GM04503 (cell line): ENCODE measurements at places on chromosomes 1 and 21.
A peak's percentile ranks its signal among the peaks of the same experiment; 100 is the strongest.

DNA sequence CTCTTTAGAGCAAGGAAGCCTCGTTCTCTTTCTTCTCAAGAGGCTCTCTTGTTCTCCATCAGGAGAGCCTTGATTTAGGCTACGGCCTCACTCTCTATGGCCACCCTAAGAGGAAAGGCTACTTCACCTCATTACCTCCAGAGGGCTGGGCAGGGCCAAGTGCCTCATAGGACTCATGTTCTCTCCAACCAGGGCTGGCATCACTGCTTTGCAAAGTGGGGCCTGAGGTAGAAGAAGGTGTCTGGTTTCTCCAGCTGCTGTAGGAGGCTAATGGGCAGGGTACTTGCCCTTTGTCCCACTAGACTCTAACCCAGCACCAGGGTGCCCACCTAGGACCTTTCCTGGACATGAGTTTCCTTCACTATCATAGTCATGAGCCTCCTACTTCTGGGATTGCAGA is 2.1 kb upstream of the ATXN7L2 start:
- no peak for DNase-seq

GRCh38 chr21:45338311-45339017 is 50.8 kb upstream of the POFUT2 start:
- no peak for DNase-seq

GRCh38 chr1:5847013-5847659 is 145.1 kb downstream of the NPHP4 start:
- no peak for DNase-seq

GRCh38 chr1:156026588-156026987 is 5.8 kb upstream of the SSR2 start:
- DNase-seq, result no peak

DNA sequence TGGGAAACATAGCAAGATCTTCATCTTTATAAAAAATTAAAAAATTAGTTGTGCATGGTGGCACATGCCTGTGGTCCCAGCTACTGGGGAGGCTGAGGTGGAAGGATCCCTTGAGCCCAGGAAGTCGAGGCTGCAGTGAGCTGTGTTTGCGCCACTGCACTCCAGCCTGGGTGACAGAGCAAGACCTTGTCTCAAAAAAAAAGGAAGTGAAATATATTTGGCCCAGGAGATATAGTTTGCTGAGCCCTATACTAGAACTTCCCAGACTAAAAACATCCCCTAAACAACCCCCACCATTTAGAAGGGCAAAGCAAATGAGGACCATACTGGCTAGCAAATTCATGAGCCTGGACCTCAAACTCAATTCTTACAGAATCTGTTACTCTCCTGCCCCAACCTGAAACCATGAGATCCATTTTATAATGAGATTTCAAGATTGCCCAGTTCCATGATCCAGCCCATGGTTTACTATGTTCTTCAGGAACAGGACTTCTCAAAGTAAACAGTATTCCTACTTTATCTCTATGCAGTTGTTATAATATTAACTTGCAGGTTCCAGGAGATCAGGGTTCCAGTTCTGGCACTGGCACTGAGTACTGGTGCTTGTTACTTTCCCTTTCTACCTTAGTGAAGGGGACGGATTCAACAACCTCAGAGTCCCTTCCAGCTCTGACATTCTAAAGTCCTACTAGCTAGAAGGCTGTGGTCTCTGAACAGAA is 48.9 kb upstream of the TADA1 start:
- no peak for DNase-seq

GRCh38 chr21:34182436-34182835 is 109.1 kb downstream of the MRPS6 start:
- no peak for DNase-seq

GRCh38 chr1:154344977-154345837 is 19.9 kb downstream of the ATP8B2 start:
- DNase-seq, result no peak

GRCh38 chr1:163093169-163093568 is 24.0 kb downstream of the RGS4 start:
- no peak for DNase-seq

GRCh38 chr1:73516451-73516850 is 681.5 kb downstream of the LRRIQ3 start:
- DNase-seq, result no peak

DNA sequence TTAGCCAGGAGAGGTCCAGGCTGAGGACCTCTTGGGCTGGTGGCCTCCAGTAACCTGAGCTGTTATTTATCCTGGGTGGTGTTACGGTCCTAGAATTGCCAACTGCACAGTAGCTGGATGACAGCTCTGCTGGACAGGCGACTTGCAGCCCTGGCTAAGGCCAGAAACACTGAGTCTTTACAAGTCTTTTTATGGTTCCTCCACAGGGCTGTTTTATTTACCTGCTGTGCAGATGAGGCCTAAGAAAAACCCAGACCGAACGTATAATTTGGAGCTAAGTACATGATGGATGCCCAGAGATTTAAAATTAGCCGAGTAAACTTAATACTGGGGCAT is 30.4 kb upstream of the LRRC38 start:
- DNase-seq, result no peak

DNA sequence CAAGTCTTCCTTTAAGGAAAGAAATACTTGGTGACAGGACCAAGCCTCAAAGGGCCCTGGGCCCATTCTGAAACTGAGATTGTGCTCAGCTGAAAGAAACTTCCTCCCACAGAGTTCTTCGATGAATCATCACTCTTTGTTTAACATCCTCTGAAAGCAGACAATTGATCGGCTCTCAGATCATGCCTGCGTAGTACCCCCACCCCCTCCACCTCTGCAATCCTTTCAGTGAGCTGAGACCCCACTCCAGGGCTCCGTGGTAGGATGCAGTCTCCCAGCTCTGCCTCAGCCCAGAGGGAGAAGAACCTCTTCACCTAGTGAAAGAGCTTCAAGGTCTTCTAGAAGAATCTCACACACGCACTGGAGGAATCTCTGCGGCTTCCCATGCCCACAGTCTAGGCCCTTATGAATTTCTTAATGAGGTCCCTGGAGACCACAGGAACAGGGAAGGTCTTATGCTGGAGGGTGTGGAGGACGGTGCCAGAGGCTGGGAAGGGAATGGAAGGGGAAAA is 104.9 kb upstream of the SOD1 start:
- no peak for DNase-seq

DNA sequence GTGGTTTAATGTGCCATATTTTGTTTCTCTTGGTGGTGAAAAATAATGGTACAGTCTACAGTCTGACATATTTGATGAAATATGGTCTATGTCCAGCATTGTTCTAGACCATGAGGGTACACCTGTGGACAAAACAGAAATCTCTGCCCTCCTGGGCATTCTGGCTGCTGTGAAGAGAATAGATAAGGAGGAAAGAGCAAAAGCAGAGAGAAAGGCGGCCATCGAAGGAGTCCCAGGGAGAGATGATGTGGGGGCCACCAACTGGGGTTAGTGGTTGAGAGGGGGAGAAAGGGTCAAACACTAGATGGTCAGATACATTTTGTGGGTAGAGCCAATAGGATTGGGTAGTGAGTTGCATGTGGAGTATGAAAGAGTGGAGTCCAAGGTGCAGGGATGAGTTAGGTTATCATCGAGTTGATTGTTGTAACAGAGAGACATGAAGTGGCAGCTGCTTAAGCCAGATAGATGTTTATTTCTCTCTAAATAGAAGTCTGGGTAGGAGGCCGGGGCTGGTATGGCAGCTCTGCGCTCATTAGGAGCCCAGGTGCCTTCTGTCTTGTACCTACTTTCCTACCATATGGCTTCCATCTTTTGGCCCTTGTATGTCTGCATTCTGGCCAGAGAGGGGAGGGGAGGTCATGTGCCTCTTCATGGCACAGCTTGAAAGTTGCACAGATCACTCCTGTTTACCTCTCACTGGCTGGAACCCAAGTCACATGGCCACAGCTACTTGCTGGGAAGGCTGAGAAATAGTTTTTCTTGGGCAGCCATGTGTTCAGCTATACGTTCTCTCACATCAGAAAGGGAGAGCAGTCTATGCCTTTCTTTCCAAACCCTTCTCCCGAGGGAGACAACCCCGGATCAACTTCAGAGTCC is 13.0 kb downstream of the UBE4B start:
- no peak for DNase-seq

GRCh38 chr1:38084700-38085099 is 38.1 kb upstream of the POU3F1 start:
- no peak for DNase-seq

- no peak for DNase-seq
These were observed 5.0 kb downstream of the C4BPA start for GRCh38 chr1:207109004-207109403.

GRCh38 chr1:108636876-108637275 is 24.0 kb downstream of the HENMT1 start:
- no peak for DNase-seq

DNA sequence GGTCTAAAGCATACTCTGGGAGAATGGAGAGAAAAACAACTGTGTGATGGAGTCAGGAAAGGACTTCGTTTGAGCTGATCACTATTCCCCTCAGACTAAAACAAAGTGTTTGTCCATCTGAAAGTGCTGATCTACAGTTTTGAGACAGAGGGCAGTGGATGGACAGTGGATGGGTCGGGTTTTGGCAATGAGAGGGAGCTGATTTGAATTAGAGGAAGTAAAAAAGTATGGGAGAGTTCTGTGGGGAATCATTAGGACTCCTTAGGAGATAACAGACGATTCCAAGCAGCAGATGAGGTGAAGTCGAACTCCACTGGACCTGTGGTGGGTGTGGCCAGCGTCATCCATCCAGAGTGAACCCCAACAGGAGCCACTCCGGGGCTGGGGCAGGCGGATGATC is 62.3 kb downstream of the PTGS2 start:
- no peak for DNase-seq

DNA sequence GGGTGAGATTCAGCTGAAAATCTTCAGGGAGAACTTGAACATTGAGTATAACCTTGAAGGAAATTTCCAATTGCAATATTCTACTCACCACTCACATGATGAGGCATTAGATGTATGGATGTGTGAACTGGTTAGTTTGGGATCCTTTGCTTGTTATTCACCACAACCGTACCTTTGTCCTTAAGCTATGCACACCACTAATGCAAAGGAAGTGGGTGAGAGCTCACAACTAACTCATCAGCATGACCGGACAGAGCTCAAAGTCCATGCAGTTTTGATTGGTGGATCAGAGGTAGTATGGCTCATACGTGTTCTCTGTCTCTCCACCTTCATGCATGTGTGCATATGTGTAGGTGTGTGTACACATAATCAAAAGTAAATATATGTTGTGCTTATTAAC is 43.5 kb upstream of the MROH9 start:
- DNase-seq, result no peak

GRCh38 chr1:169860187-169860586 is 33.5 kb downstream of the SCYL3 start:
- DNase-seq, result no peak

- DNase-seq, result no peak
These were observed 36.2 kb downstream of the SGIP1 start for GRCh38 chr1:66570196-66570595.

- no peak for DNase-seq
These were observed 30.0 kb upstream of the RBM15 start for GRCh38 chr1:110309139-110309538.

DNA sequence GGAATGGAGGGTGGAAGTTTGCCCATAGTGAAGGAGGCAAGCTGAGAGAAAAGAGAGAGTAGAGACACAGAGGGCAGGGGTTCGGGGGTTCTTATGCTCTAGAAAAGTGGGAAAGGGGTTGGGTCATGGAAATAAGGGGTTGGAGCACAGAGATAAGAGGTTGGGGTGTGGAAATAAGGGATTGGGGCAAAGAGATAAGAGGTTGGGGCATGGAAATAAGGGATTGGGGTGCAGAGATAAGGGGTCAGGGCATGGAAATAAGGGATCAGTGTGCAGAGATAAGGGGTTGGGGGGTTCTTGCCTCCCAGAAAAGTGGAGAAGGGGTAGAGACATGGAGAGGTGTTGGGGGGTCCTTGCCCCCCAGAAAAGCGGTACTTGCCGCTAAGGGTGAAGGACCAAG is 56.2 kb downstream of the SFPQ start:
- no peak for DNase-seq

GRCh38 chr1:41626616-41627375 is 142.3 kb upstream of the EDN2 start:
- no peak for DNase-seq

DNA sequence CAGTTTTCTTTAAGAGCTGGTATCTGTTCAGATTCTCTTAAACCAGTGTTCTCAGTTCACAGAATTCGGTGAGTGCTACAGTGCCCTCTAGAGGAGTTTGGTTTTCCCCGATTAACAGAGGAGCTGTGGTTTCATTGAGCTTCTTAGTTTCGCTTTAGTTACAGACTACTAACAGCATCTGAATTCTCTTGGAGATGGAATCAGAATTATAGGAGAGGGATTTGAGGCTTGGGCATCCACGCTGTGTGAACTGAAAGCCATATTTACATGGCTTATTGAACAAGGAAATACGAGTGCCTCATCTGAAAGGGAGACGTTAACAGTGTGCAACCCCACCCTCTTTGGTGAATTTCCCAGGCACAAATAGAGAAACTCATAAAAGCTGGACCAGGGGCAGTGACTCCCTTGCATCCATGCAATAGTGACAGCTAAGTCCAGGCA is 202.0 kb downstream of the USH2A start:
- DNase-seq, result peak; percentile 66

GRCh38 chr1:94038511-94038910 is 82.4 kb downstream of the ABCA4 start:
- DNase-seq, result no peak

DNA sequence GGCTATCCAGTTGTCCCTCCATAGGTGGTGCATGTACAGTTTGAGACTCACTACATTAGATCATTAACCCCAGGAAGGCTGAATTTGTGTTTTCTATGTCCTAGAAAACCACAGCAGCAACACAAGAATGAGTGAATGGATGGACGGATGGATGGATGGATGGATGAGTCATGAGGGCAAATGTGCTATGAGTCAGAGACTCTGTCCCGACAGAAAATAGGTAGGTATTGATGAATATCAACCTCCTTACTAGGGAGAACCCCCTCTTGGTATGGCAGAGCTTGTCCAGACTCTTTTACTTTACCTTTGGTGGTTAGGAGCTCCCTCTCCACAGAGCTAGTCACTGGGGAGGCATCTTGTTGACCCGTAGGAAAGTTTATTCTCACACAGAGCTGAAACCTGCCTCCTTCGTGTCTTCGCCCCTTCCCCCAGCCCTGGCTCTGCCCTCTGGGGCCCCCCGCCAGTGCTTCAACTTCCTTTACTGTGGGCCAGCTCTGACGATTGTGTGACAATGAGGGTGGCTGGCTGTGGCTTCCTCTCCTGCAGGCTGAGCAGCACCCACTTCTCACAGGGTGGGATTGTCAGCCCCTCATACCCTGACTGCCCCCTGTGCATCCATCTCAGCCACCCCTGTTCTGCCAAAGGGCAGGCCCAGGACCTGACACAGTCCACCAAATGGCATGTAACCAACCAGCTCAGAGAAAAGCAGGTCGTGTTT is 145.2 kb downstream of the FOXD2 start:
- DNase-seq, result no peak

DNA sequence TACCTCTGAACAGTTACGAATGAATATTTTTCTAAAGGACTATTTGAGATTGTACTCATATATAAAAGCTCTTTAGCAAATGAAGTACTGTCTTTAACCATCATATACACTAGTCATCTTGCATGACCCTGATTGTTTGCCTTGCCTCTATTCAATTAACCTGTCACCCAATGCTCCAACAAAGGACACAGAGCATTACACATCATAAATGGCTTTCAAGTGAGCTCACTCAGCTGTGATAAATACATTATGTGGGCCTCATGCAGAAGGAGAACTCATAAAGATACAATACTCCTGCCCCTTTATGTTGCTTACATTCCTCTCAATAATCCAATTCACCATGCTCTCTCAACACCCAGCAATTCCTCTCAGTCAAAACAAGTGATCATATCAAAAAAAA is 993.0 kb upstream of the PRMT6 start:
- DNase-seq, result no peak
